ENCODE measurements at places on chromosomes 6 and 20.

DNA sequence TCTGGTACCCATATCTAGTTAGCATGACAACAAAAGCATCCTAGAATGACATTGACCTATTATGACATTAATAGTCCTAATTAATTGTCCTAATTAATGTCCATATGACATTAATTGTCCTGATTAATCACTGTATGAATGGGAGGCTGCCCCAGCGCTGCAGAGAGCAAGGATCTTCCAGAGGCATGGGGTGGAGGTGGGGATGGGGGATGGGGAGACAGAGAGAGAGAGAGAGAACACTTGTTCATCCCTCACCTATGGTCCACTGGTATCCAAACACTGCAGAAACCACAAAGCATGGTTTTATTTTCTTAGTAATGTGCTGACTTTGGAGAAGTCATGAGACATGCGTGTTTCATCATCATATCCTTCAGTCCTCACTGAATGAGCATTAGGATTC is 235.1 kb downstream of the FNDC1 start:
- no peak for DNase-seq

GRCh38 chr6:75431379-75431778 is 62.2 kb downstream of the FILIP1 start:
- DNase-seq: no peak

DNA sequence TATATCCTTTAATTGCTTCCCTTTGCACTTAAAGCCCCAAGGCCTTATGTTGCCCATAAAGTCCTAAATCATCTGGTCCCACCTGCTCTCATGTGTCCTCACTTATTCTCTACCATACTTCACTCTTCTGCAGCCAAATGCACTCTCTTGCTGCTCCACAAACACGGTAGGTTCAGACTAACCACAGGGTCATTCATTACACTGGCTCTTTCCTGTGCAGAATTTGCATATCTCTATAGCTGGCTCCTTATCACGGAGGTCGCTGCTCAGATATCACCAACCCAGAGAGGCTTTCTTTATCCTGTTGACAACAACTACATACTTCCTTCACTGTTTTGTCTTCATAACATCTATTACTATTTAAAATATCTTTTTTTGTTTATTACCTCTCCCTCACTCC is 86.8 kb downstream of the MOXD1 start:
- DNase-seq: no peak

DNA sequence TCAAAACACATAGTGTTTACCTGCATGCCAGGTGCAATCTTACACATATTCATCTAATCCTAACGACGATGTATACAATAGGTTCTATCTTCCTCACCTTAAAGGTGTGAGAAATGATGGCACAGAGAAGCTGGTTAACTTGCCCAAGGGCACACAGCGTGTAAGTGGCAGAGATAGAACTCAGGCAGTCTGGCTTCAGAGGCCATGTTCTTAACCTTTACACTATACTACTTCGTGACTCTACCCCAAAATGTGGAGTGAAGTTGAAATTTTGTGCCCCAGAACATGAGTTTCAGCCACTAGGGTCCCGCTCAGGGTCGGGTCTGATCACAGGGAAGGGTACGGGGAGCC is 584 bp downstream of the VPS52 start:
- no peak for DNase-seq

DNA sequence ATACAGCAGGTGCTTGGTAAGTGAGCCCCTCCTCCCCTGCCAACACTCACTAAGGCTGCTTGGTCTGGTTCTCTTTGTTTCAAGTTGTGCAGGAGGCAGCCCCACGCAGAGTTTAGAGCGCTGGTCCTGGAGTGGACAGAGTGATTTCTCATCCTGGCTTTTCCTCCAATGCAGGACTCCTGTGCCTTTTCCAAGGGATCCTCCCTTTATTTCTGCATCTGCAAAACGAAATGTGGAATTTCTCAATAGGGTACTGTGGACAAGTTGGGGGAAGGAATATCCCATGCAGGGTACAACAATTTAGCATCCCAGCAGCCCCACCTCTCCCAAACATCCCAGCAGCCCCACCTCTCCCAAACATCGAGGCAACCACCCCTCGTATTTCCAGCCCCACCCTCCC is 30.6 kb upstream of the CCDC167 start:
- DNase-seq: no peak

DNA sequence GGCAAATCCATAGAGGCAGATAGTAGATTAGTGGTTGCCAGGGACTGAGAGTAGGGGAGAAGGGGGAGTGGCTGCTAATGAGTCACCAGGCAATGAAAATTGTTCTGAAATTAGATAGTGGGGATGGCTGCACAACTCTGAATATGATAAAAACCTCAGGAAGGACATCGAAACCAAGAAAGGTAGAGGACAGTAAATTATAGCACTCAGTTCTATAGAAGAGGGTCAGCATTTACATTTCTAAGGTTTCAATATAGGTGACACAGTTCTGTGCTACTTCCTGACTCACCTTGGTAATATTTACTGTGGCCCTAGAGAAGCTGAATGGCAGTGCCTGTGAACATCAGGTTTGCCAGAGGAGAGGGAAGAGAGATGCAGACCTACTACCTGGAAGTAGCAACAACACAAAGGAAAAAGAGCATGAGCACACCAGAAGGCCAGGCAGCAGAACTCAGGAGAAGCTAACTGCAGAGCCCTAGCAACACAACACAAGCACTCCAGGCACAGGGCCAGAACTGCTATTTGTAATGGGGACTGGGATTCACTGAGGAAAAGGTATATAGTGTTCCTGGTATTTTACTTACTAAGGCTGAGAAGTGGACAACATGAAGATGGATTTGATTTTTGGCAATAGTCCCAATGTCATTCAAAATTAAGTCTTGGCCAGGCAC is 75.9 kb downstream of the PLCG1 start:
- no peak for DNase-seq

- no peak for DNase-seq
Measured at GRCh38 chr6:122026582-122027369, 372.7 kb upstream of the HSF2 start.

DNA sequence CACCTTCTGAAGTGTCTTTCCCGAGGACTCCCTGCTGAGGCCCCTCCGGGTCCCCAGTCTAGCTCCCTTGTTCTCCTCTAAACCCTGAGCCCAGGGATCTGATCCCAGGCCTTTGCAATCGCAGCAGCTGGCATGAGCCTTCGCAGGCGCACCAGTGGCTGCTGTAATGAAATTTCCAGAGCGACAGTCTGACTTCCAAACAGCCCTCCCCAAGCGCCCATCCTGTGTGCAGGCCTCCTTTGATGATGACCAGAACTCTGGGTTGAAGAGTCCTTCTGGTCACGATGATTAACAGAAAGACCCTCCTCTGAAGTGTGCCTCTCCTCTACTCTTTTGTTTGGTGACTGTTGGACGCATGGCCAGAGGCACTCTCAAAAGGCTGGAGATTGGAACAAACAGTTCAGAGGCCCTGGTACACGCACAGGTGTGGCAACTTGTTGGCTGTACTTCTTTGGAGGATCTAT is 89.1 kb upstream of the MPC1 start:
- no peak for DNase-seq

GRCh38 chr6:168040856-168041496 is 38.0 kb downstream of the FRMD1 start:
- DNase-seq: no peak

DNA sequence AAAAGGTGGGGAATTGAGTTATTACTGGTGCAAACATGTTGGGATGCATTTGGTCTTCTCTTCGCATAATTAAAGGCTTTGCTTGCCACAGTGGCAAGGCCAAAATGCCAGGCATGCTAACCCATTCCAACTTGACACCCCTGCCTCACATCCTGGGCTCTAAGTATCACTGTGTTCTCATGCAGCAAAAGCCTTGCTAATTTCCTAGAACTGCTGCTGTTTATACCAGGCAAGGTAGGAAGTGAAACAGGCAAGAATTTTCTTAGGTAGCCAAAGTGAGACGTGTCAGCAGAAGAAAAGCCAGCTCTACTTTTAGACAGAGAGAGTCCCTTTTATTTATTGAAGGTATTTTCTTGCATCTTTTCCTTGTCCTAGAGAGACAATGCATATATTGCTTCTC is 41.2 kb downstream of the LYRM2 start:
- no peak for DNase-seq

DNA sequence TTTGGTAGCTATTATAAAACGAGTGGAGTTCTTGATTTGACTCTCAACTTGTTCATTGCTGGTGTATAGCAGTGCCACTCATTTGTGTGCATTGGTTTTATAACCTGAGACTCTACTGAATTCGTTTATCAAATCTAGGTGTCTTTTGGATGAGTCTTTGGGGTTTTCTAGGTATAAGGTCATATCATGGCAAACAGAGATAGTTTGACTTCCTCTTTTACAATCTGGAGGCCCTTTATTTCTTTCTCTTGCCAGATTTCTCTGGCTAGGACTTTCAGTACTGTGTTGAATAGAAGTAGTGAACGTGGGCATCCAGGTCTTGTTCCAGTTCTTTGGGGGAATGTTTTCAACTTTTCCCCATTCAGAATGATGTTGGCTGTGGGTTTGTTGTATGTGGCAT is 38.8 kb downstream of the SUMO4 start:
- no peak for DNase-seq

DNA sequence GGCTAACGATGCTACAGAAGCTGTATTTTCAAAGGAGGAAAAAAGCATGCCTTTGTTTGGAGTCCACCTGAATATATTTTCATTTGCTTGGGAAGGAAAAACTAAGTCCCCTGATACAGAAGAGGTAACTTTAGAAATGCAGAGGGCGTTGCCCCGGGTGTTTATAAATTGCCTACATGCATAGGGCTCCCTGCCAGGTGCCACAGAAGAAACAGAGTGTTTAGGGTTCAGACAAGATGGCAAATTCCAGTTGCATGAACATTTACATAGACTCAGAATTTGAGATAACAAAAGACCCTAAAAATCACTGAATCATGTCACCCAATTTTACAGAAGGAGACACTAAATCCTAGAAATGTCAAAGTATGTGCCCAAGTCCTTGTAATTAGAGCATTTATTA is 19.9 kb downstream of the RIN2 start:
- no peak for DNase-seq

DNA sequence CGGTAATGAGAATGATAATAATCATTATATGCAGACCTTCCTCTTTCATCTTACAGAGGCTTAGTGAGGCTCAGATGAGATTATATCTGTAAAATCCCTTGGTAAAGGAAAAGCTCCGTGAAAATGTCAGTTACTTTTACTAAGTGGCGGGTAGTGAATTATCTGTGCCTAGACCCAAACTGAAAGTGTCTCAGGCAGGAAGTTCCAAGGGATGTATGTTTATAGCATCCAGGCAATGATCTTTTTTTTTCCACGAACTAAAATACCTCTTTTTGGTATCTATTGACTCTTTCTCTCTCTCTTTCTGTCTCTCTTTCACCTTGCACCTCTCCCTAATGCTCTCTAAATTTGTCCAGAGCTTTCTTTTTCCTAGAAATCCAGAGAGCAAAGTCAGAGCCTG is 5.0 kb downstream of the TCF21 start:
- DNase-seq: no peak

DNA sequence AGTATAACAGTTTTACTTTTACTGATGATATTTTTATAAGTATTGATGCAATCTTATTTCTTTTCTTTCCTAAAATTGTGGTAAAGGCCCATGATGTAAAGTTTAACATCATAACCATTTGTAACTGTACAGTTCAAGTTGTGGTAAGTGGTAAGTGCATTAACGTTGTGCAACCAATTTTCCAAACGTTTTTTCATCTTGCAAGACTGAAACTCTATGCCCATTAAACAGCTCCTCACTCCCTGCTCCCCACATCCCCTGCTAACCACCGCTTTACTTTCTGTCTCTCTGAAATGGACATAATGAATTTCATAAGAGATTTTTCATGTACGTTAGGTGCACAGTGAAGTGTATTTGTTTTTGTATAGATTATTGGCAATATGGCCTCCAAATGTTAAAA is 106.0 kb downstream of the PACRG start:
- DNase-seq: no peak

GRCh38 chr6:89966228-89966544 is 71.9 kb downstream of the GJA10 start:
- no peak for DNase-seq

- no peak for DNase-seq
Measured at GRCh38 chr6:71965404-71965803, 79.1 kb downstream of the RIMS1 start.

DNA sequence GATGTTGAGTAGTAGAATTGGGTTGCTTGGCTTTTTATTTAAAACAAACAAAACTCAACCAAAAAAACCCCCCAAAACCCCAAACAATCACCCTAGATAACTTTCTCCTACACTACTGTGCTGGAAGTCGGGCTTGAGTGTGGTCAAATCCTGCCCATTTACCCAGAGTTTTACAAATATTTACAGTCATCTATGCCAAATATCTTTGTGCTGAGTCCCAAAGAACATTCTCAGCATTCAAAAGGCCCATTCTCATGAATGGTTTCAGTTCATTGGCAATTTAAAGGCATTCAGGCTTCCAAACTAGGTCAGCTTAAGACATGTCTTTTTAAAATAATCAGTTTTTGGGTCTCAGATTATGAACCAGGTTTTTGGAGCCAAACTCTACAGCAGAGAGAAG is 1.8 kb downstream of the RNF144B start:
- DNase-seq: no peak

GRCh38 chr6:140923048-140923447 is 1209.7 kb upstream of the GJE1 start:
- no peak for DNase-seq

DNA sequence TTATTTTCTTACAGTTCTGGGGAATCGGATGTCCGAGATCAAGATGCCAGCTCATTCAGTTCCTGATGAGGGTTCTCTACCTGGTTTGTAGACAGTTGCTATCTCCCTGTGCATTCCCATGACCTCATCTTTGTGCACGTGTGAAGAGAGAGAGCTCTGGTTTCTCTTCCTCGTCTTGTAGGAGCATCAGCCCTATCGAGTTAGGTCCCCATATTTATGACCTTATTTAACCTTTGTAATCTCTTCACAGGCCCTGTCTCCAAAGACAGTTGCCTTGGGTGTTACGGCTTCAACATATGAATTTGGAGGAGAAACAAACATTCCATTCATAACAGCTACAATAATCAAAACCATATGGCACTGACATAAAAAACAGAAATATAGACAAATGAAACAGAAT is 455.3 kb downstream of the HACE1 start:
- DNase-seq: no peak

- DNase-seq: no peak
Measured at GRCh38 chr6:155676346-155676745, 220.7 kb upstream of the NOX3 start.

- DNase-seq: no peak
Measured at GRCh38 chr20:52129611-52130010, 62.0 kb downstream of the ZFP64 start.

DNA sequence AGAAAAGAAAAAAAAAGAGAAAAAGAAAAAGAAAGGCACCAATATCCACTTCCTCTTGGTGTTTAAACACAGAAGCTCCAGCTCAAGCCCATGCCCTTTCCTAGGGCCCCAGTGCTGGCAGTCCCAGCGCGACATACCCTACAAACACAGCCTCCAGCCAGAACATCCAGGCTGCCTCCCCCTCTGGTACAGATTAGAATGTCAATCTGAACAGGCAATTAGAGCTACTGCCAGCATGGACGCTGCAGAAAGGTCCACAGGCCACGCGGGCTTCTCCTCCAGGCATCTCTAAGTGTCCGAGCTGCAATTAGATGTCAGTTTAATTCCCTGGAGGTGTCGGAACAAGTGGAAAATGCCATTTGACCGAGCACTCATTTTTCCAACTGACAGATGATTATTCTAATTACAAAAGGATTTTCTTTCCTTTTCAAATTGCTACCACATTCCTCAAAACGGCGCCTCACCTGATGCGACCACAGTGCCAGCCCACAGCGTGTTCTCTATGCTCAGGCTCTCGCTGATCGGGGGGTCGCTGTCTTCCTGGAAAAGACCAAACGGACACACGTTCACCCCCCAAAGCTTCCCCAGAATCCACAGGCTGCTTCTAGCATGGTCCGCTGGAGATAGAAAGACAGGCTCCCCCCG is 79.5 kb downstream of the ATP9A start:
- no peak for DNase-seq

Measured in activated naive CD4-positive, alpha-beta T cell treated with anti-CD3 and anti-CD28 coated beads, Interleukin-2, amount 50 U/mL, for 16 hours (primary cell).